HT-29 (cell line): ENCODE measurements at places on chromosomes 13 and 19.

- no peak for DNase-seq
Measured at GRCh38 chr13:49217962-49218492, 2.1 kb upstream of the MLNR start.

DNA sequence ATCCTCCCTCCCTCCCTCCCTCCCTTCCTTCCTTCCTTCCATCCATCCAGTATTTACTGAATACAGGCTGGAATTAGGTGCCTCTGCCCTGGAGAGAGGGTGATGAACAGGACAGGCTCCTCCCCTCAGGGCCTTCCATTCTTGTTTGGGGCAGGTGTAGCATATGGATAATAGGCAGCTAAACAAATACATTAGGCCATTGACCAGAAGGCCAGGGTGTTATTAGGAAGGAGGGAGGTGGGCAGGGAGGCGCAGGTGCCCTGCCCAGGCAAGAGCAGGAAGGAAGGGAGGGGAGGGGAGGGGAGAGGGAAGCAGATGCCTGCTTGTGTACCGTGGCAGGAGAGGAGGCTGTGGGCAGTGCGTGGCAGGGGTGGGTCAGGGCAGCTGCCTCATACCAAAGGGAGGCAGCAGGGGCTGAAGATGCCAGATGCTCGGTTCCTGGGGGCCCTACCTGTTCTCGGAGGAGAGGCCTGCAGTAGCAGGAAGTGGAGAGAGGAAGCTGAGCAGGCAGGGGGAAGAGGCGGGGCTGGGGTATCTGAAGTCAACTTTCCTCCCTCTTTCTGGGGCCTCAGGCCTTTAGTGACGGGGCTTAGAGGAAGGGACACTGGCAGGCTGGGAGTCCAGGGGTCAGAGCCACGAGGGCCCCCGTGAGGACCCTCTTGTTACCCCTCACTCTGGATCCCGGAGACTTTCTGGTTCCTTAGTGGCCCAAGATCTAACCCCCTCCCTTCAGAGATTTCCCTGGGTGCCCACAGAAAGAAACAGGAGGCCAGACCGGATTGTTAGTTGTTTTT, at the start of gene RINL:
Gene RINL (minus strand): TSS at position 495 of the 794 bp plus-strand sequence. CDS start 1,533 bp downstream, outside the sequence.
- peak; percentile 97 for DNase-seq

DNA sequence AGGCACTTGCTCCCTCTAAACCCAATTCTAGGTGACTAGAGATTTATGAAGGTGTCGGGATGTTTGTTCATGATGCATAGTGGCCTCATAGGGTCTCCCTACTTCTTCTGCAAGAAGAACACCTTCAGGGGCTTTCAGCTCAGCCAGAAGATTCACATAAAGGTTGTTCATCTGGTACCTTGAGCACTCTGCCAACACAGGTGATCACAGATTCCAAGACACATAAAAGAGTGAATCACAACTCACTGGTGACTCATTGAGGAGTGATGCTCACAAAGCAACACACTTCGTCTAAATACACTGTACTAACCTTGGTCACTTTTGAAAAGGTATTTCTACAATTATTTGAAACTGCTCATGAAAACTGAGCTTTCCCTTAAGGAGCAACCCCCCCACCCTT, 6.8 kb upstream of the ZNF324 start:
- no peak for DNase-seq

DNA sequence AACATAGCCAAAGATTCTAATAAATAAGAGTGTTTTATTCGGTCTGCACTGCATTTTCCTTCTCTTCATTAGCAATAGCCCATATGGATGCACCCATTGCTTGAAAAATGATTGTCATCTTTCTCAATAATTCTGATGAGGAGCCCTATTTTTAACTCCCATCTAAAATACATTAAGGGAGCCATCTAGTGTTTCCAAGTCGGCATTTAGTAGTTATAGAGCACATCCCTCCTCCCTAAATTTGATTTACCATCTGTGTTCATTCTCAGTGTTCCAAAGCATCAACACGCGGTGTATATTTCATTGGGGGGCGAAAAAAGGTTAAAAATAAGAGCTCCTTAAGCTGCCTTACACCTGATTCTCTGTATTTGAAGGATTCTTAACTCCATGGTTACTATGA, 119.2 kb upstream of the IPO5 start:
- peak; percentile 15 for DNase-seq
